SHP77 treated with DMSO at 0.1 percent for 48 hours (cell line): ENCODE measurements at places on chromosomes 1 and 21.
A peak's percentile ranks its signal among the peaks of the same experiment; 100 is the strongest.

DNA sequence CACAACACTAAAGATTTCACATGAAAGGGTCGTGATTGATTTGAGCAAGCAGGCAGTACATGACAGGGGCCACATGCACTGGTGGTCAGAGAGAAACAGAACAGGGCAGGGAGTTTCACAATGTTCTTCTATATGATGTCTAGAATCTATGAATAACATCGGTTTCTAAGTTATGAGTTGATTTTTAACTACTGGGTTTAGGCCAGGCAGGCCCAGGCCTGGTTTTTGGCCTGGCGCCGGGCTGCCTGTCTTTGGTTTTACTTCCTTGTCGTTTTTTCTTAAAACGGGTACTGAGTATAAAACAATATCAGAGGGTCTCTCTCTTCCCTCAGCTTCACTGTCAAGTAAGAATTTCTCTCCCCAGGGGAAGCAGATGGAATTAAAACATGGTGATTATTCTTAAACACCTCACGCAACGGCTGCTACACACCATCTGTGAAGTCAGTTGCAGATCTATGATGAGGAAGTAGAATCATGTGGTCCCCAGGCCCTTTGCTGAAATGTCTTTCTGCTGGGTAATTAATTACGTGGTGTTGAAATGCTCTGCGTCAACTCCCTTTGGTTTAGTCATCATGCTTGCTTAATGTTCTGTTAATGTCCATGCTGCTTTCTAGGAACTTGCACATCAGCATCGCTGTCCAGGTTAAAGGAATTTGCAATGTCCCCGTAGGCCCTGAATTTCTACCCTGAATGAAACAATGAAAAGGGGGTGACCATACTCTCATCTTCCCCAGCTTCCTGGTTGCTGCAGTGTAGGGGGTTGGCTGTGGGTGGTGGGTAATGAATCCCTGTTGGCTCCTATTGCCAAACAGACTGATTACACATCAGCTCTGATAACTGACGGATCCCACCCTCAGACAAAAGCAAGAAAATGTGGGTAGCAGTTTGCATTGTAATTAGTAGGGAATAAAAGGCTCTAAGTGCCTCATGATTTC lies 70.3 kb downstream of the SERINC2 start:
- peak; percentile 89 for DNase-seq

DNA sequence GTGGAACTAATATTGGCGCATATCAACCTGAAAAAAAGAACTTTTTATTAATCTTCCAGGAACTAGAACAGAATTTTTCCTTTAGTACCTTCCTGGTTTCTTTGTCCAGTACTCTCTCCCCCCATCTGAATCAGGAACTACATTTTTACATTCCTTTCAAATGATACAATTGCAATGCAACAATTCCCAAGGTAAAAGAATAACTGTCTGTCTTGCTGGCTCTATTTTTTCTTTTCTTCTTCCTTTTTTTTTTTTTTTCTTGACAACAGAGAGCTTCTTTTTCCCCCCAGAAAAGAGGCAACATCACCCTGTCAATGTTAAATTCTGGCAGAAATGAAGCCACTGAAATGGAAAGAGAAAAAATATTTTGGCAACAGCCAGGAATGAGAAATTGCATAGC lies 4.5 kb upstream of the CD101 start:
- DNase-seq = no peak

GRCh38 chr1:155294520-155295182 lies 6.6 kb downstream of the PKLR start:
- no peak for DNase-seq

- DNase-seq = no peak
These were observed 1.0 kb upstream of the DIRAS3 start for GRCh38 chr1:68051475-68051874.

- DNase-seq = no peak
These were observed 1.4 kb downstream of the YBEY start for GRCh38 chr21:46287541-46287940.

GRCh38 chr1:9960011-9960410 lies 16.7 kb downstream of the NMNAT1 start:
- no peak for DNase-seq

GRCh38 chr1:57192222-57192621 lies 226.4 kb upstream of the C8B start:
- DNase-seq = no peak

GRCh38 chr1:243582326-243582725 lies 267.7 kb downstream of the AKT3 start:
- DNase-seq = no peak

GRCh38 chr21:30818837-30819610 lies 6.0 kb upstream of the KRTAP8-1 start:
- no peak for DNase-seq

GRCh38 chr1:24018611-24019580 lies 38.8 kb upstream of the SRSF10 start:
- no peak for DNase-seq

- DNase-seq = no peak
These were observed 1092.7 kb downstream of the PLA2G4A start for GRCh38 chr1:187921426-187921825.

- DNase-seq = no peak
These were observed 294.4 kb downstream of the SDCCAG8 start for GRCh38 chr1:243550276-243550675.

DNA sequence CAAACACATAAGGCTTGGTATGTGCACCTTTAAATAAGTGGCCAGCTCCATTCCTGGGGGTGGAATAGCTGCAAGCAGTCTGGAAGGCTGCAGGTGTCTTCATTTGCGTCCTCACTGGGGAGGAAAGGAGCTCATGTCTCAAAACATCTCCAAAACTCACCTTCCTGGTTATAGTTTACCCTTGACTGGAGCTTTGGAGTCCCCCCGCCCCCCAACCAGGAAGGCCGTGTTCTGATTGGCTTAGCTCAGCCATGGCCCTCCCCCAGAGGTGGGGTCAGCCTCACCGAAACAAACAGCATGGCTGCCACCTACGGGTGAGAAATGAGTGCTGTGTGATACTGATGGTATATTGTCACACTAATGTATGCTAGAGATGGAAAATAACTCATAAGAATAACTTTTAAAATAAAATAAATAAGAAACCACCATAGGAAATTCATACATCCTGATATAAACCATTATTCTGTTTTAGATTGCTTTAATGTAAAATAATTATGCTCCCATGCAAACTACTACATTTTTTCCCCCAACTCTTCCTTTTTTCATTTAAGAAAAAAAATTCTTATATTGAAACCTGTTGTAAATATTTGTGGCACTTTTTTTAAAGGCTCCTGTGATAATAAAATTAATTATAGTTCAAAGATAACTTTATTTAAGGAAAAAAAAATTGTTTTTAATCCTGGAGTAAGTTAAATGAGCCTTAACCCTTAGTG lies 90.8 kb downstream of the ZP4 start:
- peak; percentile 53 for DNase-seq

- DNase-seq = no peak
These were observed 432 bp downstream of the AKT3 start for GRCh38 chr1:243849421-243850201.

DNA sequence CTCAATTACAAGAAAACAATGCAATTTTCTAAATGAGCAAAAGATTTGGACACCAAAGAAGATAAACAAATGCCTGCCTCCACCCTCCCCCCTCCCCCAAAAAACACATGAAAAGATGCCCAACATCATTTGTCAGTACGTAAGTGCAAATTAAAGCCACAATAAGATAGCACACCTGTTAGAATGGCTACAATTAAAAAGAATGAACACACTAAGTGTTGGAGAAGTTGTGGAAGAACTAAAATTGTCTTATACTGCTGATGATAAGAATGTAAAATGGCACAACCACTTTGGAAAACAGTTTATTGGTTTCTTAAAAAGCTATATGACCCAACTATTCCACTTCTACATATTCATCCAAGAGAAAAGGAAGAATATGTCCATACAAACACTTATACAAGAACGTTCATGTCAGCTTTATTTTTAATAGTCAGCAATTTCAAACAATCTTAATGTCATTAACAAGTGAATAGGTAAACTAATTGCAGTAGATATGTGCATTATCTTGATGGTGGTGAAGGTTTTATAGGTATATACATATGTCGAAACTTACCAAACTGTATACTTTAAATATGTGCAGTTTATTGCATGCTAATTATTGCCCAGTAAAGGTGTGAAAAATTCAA lies 10.4 kb downstream of the IL20 start:
- no peak for DNase-seq
